ENCODE measurements at places on chromosomes 11 and 22.
A peak's percentile ranks its signal among the peaks of the same experiment; 100 is the strongest.

DNA sequence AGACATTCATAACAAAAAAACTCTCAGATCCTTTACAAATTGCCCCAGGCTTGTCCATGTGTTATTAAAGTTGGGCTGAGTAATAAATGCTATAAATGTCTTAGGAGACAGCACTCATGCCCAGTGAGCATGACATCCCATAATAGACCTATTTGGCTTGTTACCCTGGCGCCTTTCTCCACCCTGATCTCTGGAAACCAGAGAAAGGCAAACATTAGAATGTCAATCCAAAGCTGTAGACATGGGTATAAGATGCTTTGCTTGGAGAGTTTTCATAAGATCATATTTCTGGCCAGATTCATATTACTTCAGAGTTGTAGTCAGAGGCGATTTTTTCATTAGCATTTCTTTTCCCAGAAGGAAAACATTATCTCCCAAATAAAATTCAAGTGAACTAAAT, 161.3 kb upstream of the UBASH3B start:
- DNase-seq: no peak

GRCh38 chr11:36155124-36155561, 134.1 kb downstream of the COMMD9 start:
- no peak for DNase-seq

- DNase-seq: no peak
These were observed 94.6 kb downstream of the C11orf58 start for GRCh38 chr11:16833026-16833425.

- no peak for DNase-seq
These were observed 83.7 kb upstream of the KCNA4 start for GRCh38 chr11:30100495-30100894.

GRCh38 chr22:44181033-44181911, 547 bp downstream of the PARVG start:
- peak; percentile 66 for DNase-seq

DNA sequence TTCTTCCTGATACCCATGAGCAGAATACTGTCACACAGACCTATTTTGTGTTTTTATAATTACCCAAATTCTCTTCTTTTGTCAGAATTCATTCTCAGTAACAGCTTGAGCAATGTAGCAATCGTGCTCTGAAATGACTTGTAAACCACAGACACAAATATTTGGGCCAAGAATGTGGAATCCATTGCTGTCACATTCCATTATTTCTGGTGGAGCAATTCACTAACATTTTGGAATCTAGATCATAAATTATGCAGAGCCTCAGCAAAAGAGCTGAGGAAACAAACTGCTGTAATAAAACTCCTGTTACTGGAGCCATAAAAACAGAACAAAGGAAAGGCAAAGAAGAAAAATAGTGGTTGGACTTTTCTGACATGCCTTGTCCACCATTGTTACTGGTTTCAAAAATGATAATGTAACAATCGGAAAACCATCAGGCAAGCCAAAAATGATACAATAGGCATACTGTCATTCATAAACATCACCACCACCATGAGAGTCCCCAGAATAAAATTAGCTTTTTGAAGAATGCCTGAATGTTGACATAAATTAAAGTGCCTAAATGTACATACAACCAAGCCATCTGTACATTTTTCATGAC, 223.4 kb upstream of the PITPNB start:
- no peak for DNase-seq

DNA sequence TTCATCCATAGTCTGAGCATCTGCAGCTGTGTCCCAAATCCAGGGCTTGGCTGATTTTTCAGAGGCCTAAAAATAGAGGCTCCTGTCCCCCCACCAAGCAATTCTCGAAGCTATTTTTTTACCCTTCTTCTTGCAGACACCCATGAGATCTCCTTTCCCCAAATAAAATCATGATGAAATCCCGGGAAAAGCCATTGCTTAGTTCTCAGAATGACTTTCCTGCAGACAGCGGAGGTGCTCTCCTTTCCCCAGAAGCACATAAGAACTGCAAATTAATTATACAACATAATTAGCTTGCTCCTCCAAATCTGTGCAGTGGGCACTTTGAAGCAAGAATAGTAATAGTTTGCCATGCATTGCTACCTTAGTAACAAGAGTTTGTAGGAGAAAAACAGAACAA, 83.6 kb upstream of the ASPHD2 start:
- DNase-seq: no peak

DNA sequence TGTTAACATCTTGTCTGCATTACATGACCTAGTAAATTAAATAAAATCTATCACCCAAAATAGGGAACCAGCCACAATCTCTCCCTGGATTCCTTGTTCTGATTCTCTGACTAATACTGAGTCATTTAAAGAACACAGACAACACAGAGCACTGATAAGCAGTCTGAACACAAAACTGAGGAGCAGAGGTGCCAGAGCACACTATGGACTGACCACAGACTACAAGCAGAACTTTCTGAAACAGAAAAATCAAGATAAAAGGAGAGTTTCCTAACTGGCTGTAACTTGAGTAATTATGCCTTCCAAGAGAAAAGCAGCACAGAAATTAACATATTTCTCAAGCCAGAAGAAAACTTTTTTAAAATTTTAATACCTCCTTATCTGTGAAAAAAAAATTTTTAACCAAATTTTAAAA, 128.8 kb downstream of the SGSM3 start:
- no peak for DNase-seq

DNA sequence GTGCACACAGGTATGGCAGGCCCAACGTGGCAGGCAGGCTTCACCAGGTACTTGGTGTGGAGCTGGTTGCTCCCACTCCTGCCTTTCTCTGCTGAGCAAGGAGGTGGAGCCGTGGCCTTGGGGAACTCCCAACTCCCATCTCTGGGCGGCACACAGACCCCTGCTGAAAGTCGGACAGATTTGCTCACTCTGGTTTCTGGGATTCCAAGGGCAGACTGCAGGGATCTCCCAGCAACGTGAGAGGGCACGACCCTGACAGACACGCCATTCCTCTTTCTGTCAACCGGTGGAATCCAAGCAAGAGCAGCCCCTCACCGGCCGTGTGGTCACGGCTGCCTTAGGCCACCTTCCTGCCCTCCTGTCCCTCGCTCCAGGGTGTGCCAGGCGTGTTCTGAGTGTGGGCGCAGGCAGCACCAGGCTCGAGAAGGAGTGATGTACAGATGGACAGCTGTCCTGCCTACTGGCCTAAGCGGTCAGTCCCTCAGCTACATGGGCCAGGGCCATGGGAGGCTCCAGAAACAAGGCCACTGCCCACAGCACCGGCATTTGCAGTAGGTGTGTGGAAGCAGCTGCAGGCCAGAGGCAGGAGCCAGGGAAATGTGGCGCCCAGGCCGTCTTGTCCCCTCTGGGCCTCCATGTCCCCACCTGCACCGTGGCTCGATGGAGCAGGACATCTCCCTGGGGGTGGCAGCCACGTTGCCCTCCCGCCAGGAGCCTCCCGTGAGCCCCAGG, 13.7 kb upstream of the PPARA start:
- DNase-seq: no peak

- no peak for DNase-seq
These were observed 196.0 kb downstream of the TENM4 start for GRCh38 chr11:79244798-79245197.

DNA sequence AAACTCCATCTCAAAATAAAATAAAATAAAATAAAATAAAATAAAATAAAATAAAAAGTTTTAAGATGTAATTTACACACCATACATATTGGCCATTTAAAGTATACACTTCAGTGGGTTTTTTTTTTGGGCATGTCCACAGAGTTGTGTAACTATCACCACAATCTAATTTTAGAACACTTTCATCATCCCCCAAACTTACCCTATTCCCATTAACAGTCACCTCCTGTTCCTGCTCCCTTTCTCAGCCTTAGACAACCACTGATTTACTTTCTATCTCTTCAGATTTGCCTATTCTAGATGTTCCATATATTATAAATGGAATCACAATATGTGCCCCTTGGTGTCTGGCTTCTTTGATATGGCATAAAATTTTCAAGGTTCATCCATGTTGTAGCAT, 4.6 kb upstream of the ACER3 start:
- no peak for DNase-seq

- DNase-seq: no peak
These were observed 307.8 kb downstream of the C11orf87 start for GRCh38 chr11:109729761-109730160.

- no peak for DNase-seq
These were observed 1.5 kb downstream of the SYT8 start for GRCh38 chr11:1836011-1836945.

GRCh38 chr11:95363708-95364107, 132.7 kb upstream of the SESN3 start:
- DNase-seq: no peak

DNA sequence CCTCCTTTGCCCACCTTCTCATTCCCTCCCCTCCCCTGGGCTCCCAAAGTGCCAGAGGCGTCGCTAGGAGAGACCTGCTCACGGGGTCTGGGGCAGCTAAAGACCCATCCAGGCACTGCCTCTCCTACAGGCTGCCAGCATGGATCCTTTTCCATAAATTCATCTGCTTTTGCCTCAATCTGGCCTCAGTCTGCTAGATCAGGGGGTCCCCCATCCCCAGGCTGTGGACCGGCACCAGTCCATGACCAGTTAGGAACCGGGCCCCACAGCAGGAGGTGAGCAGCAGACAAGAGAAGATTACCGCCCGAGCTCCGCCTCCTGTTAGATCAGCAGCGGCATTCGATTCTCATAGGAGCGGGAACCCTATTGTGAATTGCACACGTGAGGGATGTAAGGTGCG, 12.3 kb downstream of the LTO1 start:
- DNase-seq: no peak

GRCh38 chr11:15471895-15472799, 357.4 kb downstream of the INSC start:
- DNase-seq: no peak

GRCh38 chr11:83311701-83312100, 25.5 kb upstream of the CCDC90B start:
- no peak for DNase-seq

GRCh38 chr11:84886344-84886743, 740.8 kb downstream of the DLG2 start:
- no peak for DNase-seq

DNA sequence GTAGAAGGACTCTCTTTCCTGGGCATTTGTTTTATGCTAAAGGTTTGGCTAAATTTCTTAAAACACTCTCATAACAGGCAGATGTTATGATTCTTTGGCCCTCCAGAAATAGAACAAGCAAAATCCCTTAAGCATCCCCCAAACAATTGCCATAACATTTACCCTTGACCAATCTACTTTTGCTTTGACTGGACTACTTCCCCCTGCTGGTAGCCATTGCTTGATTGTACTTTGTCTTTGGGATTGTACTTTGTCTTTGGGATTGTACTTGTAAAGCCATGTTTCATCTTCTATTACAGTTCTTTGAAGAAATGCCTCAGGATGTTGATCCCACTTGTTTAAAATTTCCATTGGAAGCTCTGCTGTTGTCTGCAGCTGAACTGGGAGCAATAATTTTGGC, 53.3 kb upstream of the GLYAT start:
- DNase-seq: no peak

DNA sequence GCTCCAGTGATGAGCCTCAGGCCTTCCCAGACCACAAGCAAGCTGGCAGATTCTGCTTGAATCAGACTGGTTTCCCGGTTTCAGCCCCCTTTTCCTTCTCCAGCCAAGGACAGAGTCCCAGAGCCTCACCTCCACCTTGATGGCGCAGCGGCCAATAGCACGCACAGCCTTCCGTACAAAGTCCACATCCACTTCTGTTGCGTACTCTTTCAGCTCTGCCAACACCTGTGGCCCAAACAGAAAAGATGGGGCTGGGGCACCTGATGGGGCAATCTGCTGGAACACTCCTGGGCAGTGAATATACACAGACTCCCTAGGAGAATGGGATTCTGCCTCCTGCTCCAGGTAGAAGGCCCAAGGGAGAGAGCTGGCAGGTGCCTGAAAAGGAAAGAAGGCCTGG, 35.5 kb upstream of the RASL10A start:
- DNase-seq: no peak

DNA sequence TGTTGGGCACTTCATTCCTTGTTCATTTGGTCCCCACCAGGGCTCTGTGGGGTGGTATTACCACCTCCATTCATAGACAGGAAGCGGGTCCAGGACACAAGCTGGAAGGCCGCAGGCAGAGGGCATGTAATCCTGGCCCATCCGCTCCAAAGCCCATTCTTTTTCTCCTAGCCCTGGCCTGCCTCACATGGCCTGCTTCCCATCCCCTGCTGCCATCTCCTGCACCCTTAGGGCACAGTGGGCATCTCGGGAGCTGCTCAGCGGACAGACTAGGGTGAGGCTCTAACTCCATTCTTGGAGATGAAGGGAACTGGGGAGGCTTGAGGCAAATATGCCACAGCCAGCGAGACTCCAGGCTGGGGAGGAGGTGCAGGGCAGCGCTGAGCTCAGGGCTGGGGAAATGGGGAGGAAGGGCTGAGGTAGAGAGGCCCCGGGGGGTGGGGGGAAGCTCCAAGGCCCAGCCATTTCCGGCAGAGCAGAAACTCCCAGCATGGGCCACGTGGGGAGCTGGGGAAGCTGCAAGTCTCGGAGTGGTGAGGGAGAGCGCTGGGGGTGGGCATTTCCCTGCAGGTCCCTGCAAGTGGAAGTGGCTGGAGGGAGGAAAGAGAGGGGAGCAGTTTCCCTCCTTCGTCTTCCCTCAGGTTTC, 14.3 kb upstream of the BCL9L start:
- DNase-seq: peak; percentile 45

DNA sequence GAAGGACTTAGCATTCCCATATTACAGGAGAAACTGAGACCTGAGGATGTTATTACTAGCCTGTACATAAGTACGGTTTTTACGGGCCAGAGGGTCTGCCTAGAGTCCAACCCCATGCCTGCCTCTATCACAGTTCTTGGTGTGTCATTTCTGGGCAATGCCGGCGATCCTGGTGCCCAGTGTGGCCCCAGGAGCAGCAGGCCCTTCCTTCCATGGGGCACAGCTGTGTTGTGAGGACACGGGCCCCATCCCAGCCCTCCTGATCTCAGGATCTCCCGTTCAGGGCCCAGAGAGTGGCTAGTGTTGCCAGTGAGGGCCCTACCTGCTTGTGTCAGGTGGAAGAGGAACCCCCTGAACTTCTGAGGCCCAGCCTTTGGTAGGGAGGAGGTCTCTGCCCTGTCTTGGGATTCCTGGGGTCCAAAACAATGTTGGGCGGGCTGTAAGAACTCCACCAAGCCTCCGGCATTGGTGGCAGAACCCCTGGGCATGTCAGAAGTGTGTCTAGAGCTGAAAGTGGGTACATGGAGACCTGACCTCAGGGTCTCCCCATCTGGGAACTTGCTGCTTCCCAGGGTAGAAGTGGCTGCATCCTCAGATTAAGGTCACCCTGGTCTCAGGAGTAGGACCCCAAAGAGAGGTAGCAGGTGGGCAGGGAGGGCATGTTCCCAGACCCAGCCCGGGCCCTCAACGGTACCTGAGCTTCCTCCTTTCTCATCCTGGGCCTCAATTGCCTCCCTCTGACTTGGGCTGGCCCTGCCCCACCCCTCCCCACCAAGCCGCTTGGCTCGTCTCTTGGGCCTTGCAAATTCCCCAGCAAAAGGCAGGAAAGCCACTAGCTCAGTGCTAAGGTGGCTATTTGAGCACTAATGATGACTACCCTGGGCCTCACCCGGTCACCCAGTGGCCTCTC, 74.6 kb upstream of the KCNQ1OT1 start:
- no peak for DNase-seq

Data from stimulated activated naive CD4-positive, alpha-beta T cell treated with Interleukin-2 at 50 U/mL for 16 hours (primary cell).